Cerebellum (tissue), 4 donors: ENCODE measurements at places on chromosomes 4 and X. TPM values are rescaled to one million over a fixed set of nuclear protein-coding genes. Genes with fewer than 3 reads are reported as not detected.

DNA sequence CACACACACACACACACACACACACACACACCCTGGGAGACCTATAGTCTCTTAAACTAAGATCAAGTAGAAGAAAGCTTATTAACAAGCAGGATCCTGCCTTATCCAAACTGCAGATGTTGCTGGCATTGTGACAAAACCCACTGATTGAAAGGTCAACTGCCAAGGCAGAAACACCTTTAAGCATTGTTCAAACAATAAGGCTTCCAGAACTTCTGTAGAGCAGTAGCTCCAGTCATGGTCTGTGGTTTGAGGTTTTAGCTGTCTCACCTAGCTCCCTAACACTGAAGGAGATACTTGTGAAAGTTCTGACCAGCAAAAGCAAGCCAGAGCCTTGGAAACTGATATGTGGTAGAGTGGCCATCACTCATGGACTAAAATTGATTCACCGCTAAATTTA lies 59.8 kb downstream of the PTCHD1 start:
- no peak for DNase-seq

The MGST2 gene
- total RNA-seq, result 9.3 TPM

DNA sequence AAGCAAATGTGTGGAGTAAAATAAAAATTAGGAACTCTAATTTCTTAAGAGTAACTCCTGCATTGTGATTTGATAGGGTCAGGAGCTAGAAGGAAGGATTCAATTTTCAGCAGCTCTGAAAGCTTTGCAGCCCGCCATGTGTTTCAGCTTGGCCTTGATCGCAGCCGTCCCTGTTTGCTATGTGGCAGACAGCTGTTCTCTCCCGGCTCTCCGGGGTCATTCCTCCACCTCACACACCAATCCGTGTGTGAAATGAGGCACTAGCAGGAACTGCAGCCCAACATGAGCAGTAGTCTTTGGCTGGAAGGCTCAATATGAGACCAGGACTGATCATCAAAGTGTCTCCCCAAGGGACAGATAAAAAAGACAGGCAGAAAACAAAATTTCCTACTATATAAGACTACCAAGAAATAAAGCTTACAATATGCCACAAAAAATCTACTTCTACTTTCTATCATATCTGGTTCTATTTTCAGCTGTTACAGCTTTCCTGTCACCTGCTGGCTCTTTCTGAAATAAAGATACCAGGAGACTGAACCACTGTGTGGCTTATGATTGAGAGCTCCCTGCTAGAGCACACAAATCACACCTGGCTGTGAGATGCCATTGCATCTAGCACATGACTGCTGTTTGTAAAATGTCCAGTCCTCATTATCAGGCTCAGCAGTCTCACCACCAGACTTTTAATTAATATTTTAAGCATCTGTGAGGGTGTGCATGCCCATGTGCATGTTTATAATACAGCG lies 44.1 kb upstream of the SEC24B start:
- no peak for DNase-seq

- no peak for DNase-seq
Measured at GRCh38 chr4:80081566-80081965, 8.5 kb upstream of the ANTXR2 start.

DNA sequence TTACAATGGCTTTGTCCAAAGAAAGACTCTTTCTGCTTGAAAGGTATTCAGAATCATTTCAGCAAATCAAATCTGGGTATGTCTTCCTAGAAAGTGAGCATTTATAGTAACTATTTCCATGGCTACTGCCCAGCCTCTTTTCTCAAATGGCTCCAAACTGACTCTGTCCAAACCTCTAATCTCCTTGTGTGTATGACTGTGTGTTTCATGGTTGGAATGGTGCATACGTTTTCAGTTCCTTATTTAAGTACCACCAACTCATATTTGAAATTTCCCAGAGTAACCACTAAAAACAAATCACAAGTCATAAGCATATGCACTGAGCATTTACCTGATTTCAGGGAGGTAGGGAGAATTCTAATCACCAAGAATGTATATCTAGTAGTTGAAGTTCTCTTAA lies 106.0 kb downstream of the TMEM144 start:
- no peak for DNase-seq

The UGT2B11 gene
- not detected for total RNA-seq

DNA sequence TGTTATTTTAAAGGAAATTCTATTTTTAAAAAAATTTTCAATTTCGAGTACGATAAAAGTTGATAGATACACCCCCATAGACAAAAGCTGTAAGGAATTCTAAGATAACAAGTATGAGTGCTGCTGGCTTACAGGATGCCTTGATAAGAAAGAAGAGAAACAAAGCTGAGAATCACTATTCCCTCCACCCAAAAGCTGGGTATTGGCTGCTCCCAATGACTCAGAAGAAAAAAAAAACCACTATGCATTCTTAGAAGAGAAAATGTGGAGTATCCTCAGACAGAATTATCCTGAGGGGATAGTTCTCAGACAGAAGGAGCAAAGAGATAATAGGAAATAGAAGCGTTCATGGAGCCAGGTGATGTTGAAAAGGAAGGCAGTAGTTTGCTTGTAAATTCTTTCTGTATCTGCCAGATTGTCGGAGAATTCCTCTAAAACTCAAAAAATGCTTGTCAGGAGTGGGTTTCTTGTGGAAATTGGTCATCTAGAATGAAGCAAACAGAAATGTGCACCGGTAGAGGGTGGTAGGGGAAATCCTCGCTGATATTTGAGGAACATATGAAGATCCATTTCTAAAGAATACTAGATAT lies 217.5 kb upstream of the ADAMTS3 start:
- no peak for DNase-seq

The HSFX4 gene
- total RNA-seq, result not detected

The DCAF12L1 gene
- total RNA-seq, result 0.18 TPM

- no peak for DNase-seq
Measured at GRCh38 chrX:1491851-1492349, 39.2 kb upstream of the ASMTL start.

The SFRP2 gene
- total RNA-seq, result 3.7 TPM

The VCX3B gene
- total RNA-seq, result not detected

DNA sequence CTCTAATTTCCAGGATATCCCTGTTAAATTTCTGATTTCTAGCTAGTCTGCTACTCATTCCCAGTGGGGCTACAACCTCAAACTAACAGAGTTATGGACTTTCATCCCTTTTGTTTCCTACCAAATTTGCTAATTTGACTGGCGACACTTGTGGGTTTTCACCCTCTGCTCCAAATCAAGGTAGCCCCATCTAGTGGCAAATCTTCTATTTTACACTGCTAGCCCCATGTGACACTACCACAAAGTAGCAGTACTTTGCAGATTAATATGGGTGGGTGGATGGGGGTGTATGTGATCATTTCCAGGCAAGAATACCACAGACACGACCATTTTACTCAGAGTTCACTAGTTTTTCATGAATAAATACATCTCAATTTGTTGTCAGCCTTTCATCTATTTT lies 150.3 kb downstream of the MSL3 start:
- DNase-seq, result no peak

DNA sequence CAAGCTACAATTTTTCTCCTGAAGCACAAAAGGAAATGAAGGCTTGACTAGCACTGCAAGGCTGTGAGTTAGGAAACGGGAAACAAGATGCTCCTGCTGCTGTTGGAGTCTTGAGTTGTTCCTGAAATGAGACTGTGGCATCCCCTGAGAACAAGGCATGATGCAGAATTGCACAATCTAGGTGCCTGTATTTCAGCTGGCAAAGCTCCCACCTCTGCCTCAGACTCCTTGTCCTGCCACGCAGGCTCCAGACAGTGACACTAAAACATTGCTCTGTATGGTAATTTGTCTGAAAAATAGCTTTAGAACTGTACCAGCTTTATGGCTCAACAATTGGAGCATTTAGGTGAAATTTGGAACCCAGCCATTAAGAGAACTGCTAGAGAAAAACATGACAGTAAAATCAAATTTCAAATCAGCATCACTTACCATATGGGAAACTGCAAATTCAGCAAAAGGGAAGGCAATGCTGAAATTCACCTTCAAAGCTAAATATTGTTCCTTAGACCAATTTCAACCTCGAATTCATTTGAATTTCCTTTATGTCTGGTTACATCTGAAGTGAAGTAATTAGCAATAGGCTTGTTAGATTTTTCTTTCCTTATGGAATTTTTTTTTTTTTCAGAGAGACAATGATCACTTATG lies 103.4 kb downstream of the MFAP3L start:
- DNase-seq, result no peak

The PJA1 gene
- total RNA-seq, result 64.5 TPM

- peak; percentile 19 for DNase-seq
Measured at GRCh38 chrX:107324493-107325310, 118.3 kb downstream of the DNAAF6 start.

DNA sequence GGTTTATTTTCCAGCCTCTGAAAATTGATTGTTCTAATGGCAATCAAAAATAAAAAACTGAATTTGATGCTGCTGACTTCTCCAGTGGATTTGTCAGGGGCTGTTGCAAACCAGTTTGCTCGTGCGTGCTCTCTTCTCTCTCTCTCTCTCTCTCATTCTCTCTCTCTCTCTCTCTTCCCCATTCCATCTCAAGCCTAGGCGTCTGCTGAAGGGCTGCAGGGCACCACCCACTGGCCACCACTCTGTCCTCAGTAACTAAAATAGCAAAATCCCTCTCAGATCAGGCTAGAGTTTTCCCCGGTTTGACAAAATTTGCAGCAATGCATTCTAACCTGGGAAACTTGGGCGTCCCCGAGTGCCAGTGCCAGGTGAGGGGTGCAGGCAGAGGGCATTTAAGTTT lies 19.4 kb downstream of the NKX6-1 start:
- no peak for DNase-seq
